ENCODE measurements at places on chromosomes 16 and 17. TPM values are rescaled to one million over a fixed set of nuclear protein-coding genes. Genes with fewer than 3 reads are reported as not detected.

The CASKIN2 gene
- total RNA-seq: 8.3 TPM

The GNG13 gene
- total RNA-seq: not detected

The MEIOC gene
- total RNA-seq: under 0.01 TPM

The RTN4RL1 gene
- total RNA-seq: not detected

The KRT20 gene
- not detected for total RNA-seq

The LGALS9B gene
- total RNA-seq: not detected

The GPR179 gene
- total RNA-seq: not detected

The DLX3 gene
- not detected for total RNA-seq

The MYO15B gene
- 1.5 TPM for total RNA-seq

The MTMR4 gene
- 33.7 TPM for total RNA-seq

The MT4 gene
- total RNA-seq: not detected

The MFAP4 gene
- not detected for total RNA-seq

The TMIGD1 gene
- total RNA-seq: not detected

The RAB11FIP4 gene
- total RNA-seq: 0.09 TPM

The HES7 gene
- 0.09 TPM for total RNA-seq

Data from endothelial cell of coronary artery (primary cell).